ENCODE measurements at places on chromosomes 5 and 9.

- DNase-seq, result no peak
These were observed 98.5 kb downstream of the ADAMTS12 start for GRCh38 chr5:33793276-33793675.

DNA sequence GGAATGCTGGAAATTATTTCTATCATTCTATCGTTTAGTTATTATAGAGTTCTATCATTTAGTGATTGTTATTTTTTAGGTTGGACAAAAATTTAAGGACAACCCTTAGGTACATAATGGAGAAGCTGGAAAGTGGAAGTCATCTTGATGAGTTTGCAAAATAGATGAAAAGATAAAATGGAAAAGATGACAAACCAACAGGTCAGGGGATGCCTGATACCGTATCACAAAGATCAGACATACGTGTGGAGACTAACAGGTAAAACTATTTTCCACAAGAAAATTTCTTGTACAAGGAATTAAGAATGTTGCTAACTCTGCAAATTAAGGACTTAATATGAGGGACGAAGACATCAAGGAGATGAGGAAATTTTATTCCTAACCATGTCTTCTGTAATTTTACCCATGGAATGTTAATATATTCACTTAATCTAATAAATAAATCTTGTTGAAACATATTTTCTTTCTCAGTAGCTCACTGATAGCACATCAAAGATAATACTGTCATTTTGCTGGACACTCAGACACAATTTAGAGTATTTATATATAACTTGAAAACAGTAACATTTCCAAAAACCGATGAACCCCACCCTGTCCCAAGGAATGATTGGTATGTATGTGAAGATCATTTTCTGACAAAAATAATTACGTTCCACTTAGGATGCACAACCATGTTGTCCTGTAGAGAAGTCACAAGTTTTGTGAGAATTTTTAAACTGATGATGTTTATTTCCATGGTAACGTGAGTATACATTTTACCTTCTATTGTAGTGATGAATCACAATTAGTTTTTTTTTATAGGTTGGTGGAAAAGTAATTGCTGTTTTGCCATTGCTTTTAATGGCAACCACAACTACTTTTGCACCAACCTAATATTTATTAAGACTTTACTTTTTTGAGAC, 2.6 kb downstream of the LURAP1L start:
- DNase-seq, result no peak

- DNase-seq, result peak; percentile 73
These were observed at the start of gene GNG10 for GRCh38 chr9:111661150-111661801. Gene GNG10, plus strand, starts transcription at chr9:111661605. Its CDS starts 30 bp downstream, at chr9:111661635.

DNA sequence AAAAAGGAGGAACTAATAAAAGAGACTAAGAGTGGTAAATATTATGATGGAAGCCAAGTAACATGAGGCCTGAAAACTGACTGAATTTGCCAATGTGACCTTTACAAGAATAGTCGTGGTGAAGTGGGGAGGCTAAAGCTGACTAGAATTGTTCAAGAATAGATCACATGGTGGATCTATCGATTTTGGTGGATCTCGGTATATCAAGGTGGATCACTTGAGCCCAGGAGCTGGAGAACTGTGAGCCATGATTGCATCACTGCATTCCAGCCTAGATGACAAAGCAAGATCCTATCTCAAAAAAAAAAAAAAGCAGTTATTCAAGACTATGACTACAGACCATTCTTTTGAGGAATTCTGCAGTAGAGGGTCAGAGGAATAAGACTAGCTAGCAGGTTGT, 15.1 kb downstream of the ERMP1 start:
- no peak for DNase-seq

- DNase-seq, result no peak
These were observed 14.0 kb upstream of the GPR151 start for GRCh38 chr5:146529984-146530383.

- peak; percentile 66 for DNase-seq
These were observed 207.5 kb downstream of the NXNL2 start for GRCh38 chr9:88742483-88742882.

DNA sequence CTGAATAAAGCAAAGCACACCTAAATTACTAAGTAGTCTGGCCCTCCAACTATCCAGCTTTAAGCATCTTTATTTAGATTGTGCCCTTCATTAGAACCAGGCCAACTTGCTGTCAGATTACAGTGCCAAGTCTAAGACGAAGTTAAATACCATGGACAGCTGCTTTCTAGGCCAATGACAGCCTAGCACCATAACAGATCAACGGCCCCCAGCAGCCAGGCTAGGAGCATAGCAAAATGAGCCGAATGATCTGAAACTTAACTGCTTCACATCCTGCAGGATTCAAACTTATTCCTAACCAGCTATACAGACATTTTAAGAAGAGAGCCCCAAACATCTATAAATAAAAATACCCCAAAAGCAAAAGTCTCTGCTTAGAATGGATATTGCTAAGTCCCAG, 6.8 kb downstream of the SLC24A2 start:
- DNase-seq, result no peak

GRCh38 chr5:138159666-138160065, 18.8 kb downstream of the BRD8 start:
- DNase-seq, result no peak

DNA sequence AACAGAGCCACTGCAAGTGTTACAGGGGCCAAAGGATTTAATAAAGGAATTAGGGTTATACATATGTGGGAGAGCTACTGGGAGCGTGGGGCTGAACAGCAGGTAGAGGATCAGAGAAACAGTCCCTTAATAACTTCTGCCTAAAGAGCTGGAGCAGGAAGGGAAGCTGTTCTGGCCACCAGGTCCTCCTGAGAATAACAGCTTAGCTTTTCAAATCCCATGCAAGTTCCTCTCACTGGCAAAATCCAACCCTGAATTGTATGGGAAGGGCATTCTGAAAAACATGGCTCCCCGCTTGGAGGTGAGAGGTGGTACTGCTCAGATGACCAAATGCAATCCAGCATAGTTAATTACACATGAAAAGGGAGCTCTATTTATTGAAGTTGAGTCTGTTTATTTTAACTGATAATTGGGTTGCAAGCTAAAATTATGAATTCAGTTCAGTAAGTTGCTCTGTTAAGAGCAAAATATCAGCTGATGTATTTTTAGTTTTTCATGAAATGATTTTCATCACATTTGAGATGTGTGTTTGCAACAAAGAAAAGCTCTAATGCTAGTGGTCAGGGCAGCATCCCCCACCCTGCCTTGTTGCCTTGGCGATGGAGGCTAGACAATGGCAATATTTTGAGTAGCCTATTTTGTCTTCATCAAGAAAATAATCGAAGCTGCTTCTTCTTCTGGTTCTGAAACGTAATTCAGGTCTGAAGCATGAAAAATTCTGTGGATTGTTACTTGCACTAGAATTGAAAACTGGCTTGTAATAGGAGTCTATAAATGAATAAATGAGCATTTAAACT, 58.4 kb upstream of the SH3GL2 start:
- no peak for DNase-seq

DNA sequence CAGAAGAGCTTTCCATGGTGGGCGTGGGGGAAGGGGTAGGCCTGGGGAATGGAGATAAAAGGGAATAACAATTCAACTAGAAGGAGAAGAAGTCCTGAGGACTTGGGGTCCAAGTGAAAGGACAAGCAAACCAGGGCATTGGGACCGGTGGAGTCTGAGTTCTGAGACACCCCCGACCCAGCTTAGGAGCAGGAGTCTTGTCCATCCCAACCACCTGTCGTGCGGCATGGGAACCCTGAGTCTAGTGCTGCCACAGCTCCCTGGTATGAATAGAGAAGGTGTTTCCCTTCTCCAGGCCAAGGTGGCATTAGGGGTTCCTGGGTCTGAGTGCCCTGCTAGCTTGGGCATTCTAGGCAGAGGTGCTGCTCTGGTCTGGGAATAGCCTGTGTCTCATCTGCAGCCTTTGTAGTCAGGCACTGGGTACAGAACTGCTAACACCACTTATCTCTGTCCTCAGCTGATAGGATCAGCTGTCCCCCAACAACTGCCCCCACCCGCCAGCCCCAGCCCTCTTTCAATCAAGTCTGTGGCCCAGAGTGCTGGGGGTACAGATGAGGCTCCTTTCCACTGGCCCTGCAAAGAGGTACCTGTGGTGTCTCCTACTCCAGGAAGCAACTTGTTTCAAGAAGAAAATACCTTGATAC, 9.9 kb downstream of the HNRNPAB start:
- no peak for DNase-seq

- no peak for DNase-seq
These were observed 55.3 kb upstream of the SLCO6A1 start for GRCh38 chr5:102554082-102554481.

- DNase-seq, result no peak
These were observed 30.4 kb downstream of the RNF145 start for GRCh38 chr5:159178978-159179377.

GRCh38 chr5:169764018-169764378, 126.9 kb downstream of the DOCK2 start:
- DNase-seq, result no peak

DNA sequence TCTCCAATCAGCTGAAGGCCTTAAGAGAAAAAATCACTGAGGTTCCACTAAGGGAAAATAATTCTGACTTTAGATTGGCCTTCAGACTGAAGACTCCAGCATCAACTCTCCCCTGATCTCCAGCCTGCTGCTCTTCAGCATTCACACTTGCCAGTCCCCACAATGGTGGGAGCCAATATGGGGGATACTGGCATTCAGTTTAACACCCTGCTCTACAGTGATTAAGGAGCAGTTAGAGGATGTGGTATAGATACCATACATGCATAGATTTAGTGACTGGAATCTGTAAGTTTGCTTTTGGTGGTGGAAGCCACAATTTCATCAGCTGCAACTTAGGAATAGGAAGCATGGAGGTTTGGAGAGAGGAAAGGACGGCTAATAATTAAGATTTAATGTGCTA, 2017.7 kb upstream of the CDH6 start:
- no peak for DNase-seq

DNA sequence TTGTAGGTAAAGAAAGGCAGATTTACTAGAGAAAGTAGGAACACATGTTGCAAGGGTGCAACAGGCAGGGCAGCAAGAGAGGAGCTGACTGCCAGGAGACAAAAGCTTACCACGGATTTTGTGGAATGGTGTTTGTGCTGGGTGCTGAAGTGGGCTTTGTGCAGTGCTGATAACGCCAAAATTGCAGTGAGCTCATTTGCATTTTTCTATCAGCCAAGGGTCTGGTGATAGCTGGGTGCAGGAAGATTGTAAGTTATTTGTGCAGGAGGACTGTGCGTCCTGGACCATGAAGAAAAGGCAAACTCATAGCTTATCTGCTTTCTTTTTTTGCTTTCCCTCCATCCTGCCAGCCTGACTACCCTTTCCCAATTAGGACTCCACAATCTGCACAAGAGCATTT, 13.6 kb downstream of the CTSL start:
- no peak for DNase-seq

- DNase-seq, result no peak
These were observed 57.7 kb upstream of the KLF4 start for GRCh38 chr9:107547303-107547702.

- DNase-seq, result no peak
These were observed 19.6 kb downstream of the SLC24A2 start for GRCh38 chr9:19769213-19769612.

- DNase-seq, result no peak
These were observed 13.0 kb upstream of the NR5A1 start for GRCh38 chr9:124520206-124520596.

- no peak for DNase-seq
These were observed 80.9 kb upstream of the SPATA31D4 start for GRCh38 chr9:81847181-81847915.

GRCh38 chr5:1494780-1495524, 28.8 kb downstream of the LPCAT1 start:
- no peak for DNase-seq

GRCh38 chr5:150611026-150611425, 29.4 kb upstream of the SYNPO start:
- DNase-seq, result no peak

GRCh38 chr5:156543348-156544145, 216.6 kb downstream of the SGCD start:
- DNase-seq, result no peak

GRCh38 chr5:173699966-173700365, 83.5 kb upstream of the BOD1 start:
- DNase-seq, result no peak

- DNase-seq, result peak; percentile 8
These were observed 51.1 kb downstream of the AHRR start for GRCh38 chr5:372556-372995.

DNA sequence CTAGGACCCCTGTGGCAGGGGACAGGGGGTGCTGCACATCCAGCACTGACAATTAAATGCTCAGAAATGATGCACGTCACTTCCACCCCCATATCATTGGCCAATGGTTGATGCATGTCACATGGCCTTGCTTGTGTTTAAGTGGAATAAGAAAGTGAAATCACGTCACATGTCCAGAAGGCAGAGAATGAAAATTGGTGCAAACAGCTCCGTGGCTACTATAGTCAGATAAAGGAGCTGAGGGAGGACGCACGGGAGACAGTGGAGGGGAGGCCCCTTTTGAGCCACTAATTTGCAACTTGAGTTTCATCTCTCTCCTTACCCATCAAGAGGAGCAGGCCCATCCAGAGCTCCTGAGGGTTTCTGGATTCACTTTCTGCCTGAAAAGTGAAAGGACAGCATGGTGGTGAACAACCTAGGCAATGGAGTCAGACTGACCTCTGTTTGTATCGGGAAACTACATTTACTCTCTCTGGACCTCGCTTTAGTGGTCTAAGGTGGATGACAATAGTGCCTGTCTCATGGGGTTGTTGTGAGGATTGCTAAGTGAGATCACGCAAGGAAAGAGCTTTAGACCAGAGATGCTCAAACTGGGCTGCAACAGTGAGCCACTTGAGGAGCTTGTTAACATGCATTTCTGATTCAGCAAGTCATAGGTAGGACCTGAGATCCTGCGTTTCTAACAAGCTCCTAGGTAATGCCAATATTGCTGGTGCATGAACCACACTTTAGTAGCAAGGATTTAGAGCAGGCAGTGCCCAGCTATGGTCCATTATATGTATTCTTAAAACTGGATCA, 133.9 kb upstream of the ADRA1B start:
- no peak for DNase-seq

DNA sequence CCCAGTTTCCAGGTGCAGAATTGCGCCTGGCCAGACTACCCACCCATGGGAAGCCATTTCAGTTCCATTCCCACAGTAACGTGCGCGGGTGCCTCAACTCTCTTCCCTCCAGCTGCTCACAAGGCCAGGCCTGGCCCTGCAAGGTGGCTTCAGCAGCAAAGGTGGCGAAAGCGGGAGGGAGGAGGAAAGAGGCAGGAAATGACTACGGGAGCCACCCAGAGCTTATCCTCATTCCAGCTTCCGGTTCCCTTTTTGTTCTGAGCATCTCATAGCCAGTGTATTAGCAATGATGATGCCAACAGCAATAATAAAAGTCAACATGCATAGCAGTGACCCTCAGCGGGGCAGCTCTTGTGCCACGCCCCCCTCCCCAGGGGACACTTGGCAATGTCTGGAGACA, 101.5 kb upstream of the BOD1 start:
- no peak for DNase-seq

GRCh38 chr9:128723866-128724743, at the start of gene ZDHHC12:
Gene ZDHHC12, minus strand, starts transcription at chr9:128724127. Its CDS starts 34 bp downstream, at chr9:128724093.
- DNase-seq, result peak; percentile 93

GRCh38 chr5:5588386-5588785, 165.9 kb downstream of the ICE1 start:
- DNase-seq, result no peak

GRCh38 chr5:82339792-82340191, 61.6 kb upstream of the RPS23 start:
- no peak for DNase-seq

- no peak for DNase-seq
These were observed 1740.1 kb upstream of the WWC1 start for GRCh38 chr5:166551384-166551783.

GRCh38 chr5:80487444-80487828, 464 bp upstream of the FAM151B start:
- DNase-seq, result no peak

GRCh38 chr9:16848179-16848578, 22.3 kb downstream of the BNC2 start:
- no peak for DNase-seq

Data from femur (tissue), 1 donor.